HCEC 1CT (cell line): ENCODE measurements at places on chromosomes 5 and 9.

DNA sequence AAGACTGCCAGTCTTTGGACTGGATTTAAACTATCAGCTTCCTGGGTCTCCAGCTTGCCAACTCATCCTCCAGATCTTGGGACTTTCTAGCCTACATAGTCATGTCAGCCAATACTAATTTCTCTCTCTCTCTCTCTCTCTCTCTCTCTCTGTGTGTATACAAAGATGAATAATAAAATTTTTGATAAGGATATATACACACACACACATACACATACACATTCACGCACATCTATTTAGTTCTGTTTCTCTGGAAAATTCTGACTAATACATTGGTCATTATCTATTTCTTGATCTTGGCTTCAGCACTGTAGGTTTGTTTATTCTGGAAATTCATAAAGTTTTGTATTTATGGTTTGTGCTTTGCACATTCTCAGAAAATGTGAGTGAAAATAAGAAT is 1606.2 kb upstream of the NUDT12 start:
- DNase-seq, result peak; percentile 41

DNA sequence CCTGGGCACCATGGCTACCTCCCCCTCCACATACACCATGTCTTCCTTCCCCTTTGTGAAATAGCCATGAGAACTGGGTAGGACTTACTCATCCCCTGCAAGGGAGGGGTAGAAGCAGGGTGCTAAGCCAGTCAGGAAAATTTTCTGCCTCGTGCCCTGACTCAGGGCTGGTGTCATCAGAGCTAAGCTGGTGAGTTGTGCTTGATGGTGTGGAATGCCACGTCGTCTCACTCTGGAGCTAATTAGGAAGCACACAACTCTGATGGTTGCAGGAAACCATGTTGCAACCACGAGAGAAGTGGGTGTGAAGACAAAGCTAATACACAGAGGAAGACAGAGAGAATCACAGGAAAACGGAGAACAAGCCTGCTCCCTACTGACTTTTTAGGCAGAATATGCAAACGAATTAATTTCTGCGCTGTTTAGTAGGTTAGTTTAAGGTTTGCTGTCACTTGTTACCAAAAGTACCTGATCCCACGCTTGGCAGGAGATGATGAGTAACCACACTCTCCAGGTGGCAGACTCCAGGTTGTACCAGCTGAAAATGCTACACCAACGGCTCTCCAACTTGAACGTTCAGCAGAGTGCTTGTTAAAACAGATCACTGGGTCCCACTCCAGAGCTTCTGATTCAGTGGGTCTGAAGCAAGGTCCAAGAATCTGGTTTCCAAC is 54.5 kb downstream of the STK10 start:
- DNase-seq, result peak; percentile 95

- DNase-seq, result no peak
Measured at GRCh38 chr9:4994166-4994890, 9.3 kb downstream of the JAK2 start.

DNA sequence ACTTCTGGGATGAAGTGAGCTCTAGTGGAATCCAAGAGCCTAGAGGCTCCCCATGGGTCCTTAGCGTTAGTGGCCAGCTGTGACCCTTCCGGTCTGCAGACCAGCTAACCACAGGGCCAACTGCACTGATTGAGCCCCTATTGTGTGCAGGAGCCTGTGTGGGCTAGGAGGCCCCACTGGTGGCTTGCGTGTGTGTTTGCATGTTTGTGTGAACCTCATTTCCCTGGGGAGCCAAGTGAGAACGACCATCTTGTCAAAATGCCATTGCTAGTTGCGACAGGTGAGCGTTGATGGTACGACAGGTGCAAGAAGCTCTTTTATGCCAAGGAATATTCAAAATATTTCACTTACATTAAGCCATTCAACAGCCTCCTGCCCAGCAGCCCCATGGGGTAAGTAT is 44.1 kb upstream of the ANKRD33B start:
- no peak for DNase-seq

DNA sequence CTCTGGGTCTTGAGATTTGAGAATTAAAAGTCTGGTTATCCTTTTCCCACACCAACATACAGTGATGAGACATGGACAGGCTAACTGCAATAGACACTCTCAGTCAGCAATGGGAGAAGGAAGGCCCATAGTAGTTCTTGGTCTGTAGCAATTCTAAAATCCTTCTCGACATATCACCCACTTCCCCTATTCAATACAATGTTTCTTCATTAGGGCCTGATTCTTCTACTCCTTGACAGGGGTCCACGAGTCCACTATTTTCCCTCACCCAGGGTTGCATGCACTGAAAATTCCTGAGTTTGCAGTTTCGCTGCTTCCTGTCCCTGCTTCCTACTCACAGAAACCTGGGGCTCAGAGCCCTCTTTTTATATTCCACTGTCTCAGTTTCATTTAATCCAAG is 402.8 kb downstream of the MAT2B start:
- DNase-seq, result no peak
